Panc1 (cell line): ENCODE measurements at places on chromosomes 12 and 14. TPM values are rescaled to one million over a fixed set of nuclear protein-coding genes. Genes with fewer than 3 reads are reported as not detected.

TSHR gene
- total RNA-seq, result not detected

ANG gene
- total RNA-seq, result 1.9 TPM

ACSM4 gene
- total RNA-seq, result not detected

IFNG-AS1 gene
- total RNA-seq, result not detected

LTBP2 gene
- 69.8 TPM for total RNA-seq

TAS2R46 gene
- 0.46 TPM for total RNA-seq

FZD10 gene
- total RNA-seq, result not detected

MYO1A gene
- total RNA-seq, result not detected

GALNT9 gene
- total RNA-seq, result 0.33 TPM

KERA gene
- not detected for total RNA-seq

ATF7 gene
- total RNA-seq, result 29.5 TPM

SLC38A4 gene
- total RNA-seq, result 2.5 TPM

SLC7A8 gene
- 0.90 TPM for total RNA-seq

AKAP5 gene
- 0.64 TPM for total RNA-seq

ADGRD1 gene
- 0.21 TPM for total RNA-seq

KLRC2 gene
- not detected for total RNA-seq

SNRPF gene
- 38.7 TPM for total RNA-seq

SMIM41 gene
- total RNA-seq, result not detected

FAM90A1 gene
- total RNA-seq, result not detected

HOXC10 gene
- 154 TPM for total RNA-seq

NFE2 gene
- total RNA-seq, result 0.26 TPM

VPS29 gene
- 128 TPM for total RNA-seq

PMCH gene
- not detected for total RNA-seq

KLRF1 gene
- 1.1 TPM for total RNA-seq

ASCL1 gene
- total RNA-seq, result not detected

SMIM10L1 gene
- total RNA-seq, result 6.0 TPM

TTC7B gene
- total RNA-seq, result 40.9 TPM

NYNRIN gene
- 0.31 TPM for total RNA-seq

ZNF10 gene
- total RNA-seq, result 12.4 TPM

SAMD15 gene
- total RNA-seq, result 1.4 TPM
